Activated CD4-positive, alpha-beta T cell treated with anti-CD3 and anti-CD28 coated beads, Interleukin-2, amount 10 ng/mL, durations not matched to agents 24 days and 14 days (primary cell): ENCODE measurements at places on chromosomes 16 and 17. TPM values are rescaled to one million over a fixed set of nuclear protein-coding genes. Genes with fewer than 3 reads are reported as not detected.

Gene CD300E
- total RNA-seq = not detected in 2 replicates

Gene DOC2B
- 0.98 and 1.0 TPM in 2 replicates for total RNA-seq

Gene NPTX1
- total RNA-seq = 30.4 and 31.6 TPM in 2 replicates

Gene ANKRD40CL
- total RNA-seq = not detected in 2 replicates

Gene FBXO31
- 37.1 and 38.9 TPM in 2 replicates for total RNA-seq

Gene OR1F1
- total RNA-seq = not detected in 2 replicates

Gene BEAN1
- not detected in 2 replicates for total RNA-seq

Gene PRAC2
- not detected in 2 replicates for total RNA-seq

Gene SMTNL2
- total RNA-seq = not detected in 2 replicates

Gene KCNG4
- total RNA-seq = not detected in 2 replicates

Gene JUP
- total RNA-seq = 0.14 and 0.24 TPM in 2 replicates

Gene MBTD1
- 11.5 and 13.1 TPM in 2 replicates for total RNA-seq

Gene FOXC2
- total RNA-seq = not detected in 2 replicates

Gene XAF1
- 34.1 and 37.6 TPM in 2 replicates for total RNA-seq

Gene SEPTIN12
- not detected in 2 replicates for total RNA-seq

Gene TBX6
- 2.1 TPM in 2 replicates for total RNA-seq

Gene TMIGD1
- total RNA-seq = not detected in 2 replicates

Gene PRMT7
- total RNA-seq = 69.7 and 72.2 TPM in 2 replicates

Gene C16orf95
- 10.9 and 11.1 TPM in 2 replicates for total RNA-seq

Gene SLC13A2
- total RNA-seq = not detected in 2 replicates

Gene CBX4
- 18.5 and 19.4 TPM in 2 replicates for total RNA-seq
